ENCODE measurements at places on chromosomes 16 and 17. TPM values are rescaled to one million over a fixed set of nuclear protein-coding genes. Genes with fewer than 3 reads are reported as not detected.

Gene NTN1
- total RNA-seq = 15.2 TPM

Gene CNEP1R1
- total RNA-seq = 18.0 TPM

Gene GP1BA
- total RNA-seq = not detected

Gene MGRN1
- 63.6 TPM for total RNA-seq

Gene EFNB3
- 4.7 TPM for total RNA-seq

Gene TVP23A
- 0.21 TPM for total RNA-seq

Gene METTL23
- total RNA-seq = 32.8 TPM

Gene ATF7IP2
- 4.6 TPM for total RNA-seq

Gene ST6GALNAC2
- total RNA-seq = 9.9 TPM

Gene CMTM4
- total RNA-seq = 75.2 TPM

Gene MEFV
- 0.21 TPM for total RNA-seq

Gene CDH16
- total RNA-seq = 0.33 TPM

Gene TMEM238L
- total RNA-seq = not detected

- DNase-seq = no peak
Measured at GRCh38 chr16:19289811-19290485, 4.4 kb downstream of the CLEC19A start.

DNA sequence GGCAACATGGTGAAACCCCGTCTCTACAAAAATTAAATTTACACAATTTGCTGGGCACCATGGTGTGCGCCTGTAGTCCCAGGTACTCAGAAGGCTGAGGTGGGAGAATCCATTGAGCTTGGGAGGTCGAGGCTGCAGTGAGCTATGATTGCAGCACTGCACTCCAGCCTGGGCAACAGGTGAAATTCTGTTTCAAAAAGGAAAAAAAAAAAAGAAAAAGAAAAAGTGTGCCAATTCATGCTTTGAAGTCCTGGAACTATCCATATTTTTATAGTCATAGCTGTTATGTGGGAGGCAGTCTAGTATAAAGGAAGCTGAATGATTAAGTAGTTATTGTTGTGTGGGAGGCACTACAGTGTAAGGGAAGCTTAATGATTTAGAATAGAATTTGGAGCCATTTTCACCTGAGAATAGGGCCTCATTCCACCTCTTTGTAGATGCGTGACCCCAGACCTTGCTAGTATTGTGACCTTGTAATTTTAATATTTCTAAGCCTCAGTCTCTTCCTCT, 31.6 kb downstream of the IQCK start:
- no peak for DNase-seq

GRCh38 chr17:35588196-35588920, 1.2 kb downstream of the AP2B1 start:
- peak; percentile 73 for DNase-seq

GRCh38 chr16:74249846-74250245, 46.8 kb upstream of the PSMD7 start:
- DNase-seq = no peak

DNA sequence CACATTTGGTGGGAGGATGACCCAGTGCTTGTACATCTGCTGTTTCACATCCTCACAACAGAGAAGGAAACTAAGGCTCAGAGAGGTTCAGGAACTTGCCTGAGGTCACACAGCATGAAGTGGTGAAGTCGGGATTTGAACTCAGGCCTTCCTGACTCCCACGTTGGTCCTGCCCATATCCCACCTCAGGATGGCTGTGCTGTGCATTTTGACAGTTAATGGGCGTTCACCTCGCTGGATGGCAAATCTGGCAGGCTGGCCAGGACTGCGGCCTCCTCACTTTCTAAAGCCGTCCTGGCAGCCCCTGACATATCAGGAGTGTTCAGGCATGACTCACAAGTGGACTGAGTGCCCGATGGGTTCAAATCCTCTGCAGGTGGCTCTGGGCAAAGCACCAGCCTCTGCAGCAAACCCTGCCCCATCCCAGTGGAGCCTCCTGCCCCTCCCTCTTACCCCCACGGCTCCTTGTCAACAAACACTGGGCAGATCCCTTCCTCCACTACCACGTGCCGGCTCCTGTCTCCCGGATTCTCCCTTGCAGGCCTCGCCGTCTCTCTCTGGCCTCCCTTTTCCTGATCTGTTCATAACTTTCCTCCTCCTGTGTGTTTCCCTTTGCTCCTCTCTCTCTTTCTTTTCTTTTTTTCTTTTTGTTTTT, 29.2 kb downstream of the SOCS3 start:
- no peak for DNase-seq

GRCh38 chr17:37388266-37388665, 12.5 kb downstream of the C17orf78 start:
- no peak for DNase-seq

GRCh38 chr16:3596101-3596861, 15.1 kb downstream of the SLX4 start:
- no peak for DNase-seq

- DNase-seq = no peak
Measured at GRCh38 chr17:68324654-68325336, 33.5 kb downstream of the ARSG start.

- no peak for DNase-seq
Measured at GRCh38 chr17:51507444-51507843, 247.1 kb downstream of the UTP18 start.

DNA sequence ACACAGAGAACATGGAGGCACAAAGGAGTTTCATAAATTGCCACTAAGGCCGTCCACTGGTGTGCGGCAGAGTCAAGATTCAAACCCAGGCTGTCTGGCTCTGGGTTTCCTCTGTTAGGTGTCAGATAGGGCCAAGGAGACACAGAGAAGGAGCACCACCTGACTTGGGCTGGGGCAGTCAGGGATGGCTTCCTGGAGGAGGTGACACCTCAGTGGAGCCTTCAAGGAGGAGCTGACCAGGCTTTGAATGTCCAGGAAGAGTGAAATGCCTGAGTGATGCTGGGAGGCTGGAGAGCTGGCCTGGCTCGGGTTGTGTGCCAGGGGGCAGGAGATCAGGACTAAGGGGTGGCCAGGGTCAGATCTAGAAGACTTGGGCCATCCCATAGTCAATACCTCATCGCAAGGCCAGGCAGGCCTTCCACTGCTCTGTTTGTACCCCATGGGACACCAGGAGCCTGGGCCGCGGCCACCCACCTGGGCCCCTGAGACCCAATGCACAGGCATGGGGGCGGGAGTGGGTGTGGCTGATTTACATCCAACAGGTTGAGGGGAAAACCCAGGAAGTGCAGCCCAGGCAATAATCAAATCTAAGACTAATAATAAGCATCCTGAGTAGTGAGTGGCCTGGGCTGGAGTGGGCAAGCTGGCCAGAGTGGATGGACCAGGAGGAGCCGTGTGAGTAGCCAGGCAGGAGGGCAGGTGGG, 73.7 kb downstream of the USP22 start:
- no peak for DNase-seq

- DNase-seq = no peak
Measured at GRCh38 chr16:11029948-11030347, 85.6 kb downstream of the CLEC16A start.

DNA sequence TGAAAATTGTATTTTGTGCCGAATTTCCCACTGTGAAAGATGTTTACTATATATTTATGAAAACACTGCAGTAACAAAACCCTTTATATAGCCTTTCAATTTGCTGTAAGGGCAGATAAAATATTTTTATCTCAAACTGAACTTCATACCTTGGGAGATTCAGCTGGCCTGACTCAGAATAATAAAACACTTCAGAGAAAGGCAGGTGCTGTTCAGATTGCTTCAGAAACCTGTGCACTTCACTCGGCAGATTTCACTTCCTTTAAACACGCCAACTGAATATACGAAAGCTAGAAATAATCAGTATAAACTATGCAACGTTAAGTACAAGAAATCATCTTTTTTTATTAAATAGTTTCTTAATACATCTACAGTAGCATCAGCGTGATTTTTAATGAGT, 839.1 kb upstream of the RBFOX1 start:
- DNase-seq = no peak

DNA sequence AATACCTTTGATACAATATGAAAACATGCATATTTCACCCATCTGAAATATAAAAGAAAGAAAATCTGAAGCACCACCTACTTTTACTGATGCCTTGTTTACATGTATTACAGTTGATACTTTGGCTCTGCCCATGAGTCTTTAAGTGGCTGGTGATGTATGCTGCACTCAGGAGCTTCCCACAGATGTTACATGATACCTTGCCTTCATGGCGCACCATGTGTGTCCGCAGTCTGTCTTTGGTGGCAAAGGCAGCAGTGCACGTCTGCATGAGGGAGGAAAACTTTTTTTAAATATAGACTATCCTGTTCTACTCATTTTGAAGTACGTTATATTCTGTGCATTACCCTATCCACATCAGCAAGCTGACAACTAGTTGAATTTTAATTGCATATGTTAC, 7.5 kb downstream of the VEZF1 start:
- no peak for DNase-seq

DNA sequence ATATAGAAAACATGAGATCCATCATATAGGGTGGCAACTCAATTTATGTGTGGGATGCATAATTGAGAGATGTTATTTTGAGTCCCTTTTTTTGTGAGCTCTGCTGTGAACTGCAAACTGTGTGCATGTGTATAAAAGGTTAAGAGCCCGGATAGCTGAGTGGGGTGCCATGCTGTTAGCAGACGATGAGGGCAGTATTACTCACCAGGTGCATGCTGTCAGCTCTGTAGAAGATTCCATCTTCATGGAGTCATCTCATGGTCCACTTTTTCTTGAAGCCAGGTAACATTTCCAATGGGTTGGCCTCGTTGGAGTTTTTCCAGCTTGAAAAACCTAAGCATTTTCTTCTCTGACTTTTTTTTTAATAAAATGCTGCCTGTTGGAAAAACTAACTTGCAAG, 43.0 kb upstream of the RHBDL3 start:
- no peak for DNase-seq

- DNase-seq = no peak
Measured at GRCh38 chr17:40750391-40750790, 4.7 kb downstream of the KRT25 start.

- no peak for DNase-seq
Measured at GRCh38 chr16:2243781-2244180, 7.5 kb downstream of the DNASE1L2 start.

- no peak for DNase-seq
Measured at GRCh38 chr17:54172096-54172984, 349.6 kb downstream of the KIF2B start.

DNA sequence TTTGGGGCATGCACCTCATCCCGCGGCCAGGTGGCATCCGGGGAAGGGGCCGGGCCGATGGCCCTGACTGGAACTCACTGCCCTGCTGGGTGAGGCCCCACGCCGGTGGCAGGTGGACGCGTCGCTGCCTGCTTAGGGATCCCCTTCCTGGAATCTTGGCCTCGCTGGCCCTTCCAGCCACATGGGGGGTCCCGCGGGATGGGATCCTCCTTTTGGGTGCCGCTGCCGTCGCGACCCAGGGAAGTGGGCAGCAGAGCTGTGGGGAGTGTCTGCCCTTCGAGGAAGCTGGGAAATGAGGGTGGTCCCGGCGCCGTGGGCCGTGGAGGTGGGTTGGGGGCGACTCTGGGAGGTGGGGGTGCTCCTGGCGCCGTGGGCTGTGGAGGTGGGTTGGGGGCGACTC, 12.8 kb downstream of the METRNL start:
- no peak for DNase-seq

DNA sequence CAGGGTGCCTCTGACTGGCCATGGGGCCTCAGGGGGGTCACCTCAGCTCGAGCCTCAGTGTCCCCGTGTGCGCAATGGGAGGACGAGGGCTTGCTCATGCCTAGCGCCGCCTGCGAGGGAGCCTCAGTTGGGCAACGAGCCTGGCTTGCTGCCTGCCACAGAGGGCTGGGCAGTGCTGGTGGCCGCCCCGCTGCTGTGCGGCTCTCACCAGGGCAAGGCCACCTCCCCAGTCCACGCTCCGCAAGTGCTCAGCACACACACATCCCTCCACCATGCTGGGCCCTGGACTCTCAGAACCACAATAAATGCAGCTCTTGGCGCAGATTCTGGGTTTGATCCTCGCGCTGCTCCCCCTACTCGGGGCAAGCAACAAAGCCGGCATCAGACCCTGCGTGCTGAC, 76.2 kb downstream of the ENGASE start:
- no peak for DNase-seq

DNA sequence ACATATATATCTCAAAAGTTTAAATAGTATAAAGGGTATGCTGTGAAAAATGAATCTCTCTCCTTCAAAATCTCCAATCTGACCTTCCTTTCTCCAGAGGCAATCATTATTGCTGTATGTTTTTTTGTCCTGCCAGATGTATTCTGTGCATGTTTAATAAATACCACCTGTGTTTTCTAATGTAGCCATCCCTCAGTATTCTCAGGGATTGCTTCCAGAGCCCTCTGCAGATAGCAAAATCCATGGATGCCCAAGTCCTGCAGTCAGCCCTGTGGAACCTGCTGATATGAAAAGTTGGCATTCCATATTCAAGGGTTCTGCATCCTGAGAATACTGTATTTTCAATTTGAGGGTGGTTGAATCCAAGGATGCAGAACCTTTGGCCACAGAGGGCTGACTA, 42.9 kb downstream of the BPTF start:
- DNase-seq = no peak

DNA sequence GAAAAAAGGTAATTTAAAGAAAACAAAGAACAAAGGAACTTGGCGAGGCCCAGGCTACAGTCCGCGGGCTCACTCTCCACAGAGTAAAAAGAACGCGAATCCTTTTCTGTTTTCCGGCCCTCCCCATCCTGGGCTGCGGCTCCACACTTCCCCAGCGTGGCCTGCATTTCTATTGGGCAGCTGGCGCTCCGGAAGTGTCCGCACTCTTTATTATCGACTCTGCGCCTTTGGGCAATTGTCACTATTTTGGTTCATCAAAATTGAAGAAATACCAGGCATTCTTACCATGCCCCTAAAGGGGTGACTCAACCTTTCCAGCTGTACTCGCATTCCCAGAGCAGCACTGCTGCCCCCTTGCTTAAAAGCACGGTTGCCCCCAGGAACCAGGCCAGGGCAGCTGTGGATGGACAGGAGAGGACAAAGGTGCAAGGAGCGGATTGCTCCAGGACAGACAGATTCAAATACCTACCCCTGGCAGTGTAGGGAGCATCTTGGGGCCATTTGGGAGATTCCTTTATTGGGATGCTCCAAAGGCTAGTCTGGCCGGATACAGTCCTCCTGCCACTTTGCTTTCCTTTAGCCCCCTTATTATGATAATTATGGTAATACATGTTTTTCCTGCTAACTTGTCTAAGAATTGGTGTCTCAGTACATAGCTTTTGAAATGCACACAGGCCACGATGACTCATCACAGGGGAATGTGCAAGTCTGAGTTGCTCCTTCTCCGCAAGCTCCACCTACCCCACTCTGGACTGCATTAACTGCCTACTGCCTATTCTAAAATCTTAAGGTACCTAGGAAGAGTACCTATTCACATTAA, 985 bp upstream of the SLFN12 start:
- peak; percentile 99 for DNase-seq

GRCh38 chr16:87702325-87702811, 63.4 kb downstream of the KLHDC4 start:
- DNase-seq = no peak

- no peak for DNase-seq
Measured at GRCh38 chr16:75193730-75194444, 13.1 kb downstream of the CTRB2 start.

- DNase-seq = no peak
Measured at GRCh38 chr17:59292174-59292523, 39.3 kb upstream of the YPEL2 start.
